SW 1271 (cell line): ENCODE measurements at places on chromosomes 5 and 9.
A peak's percentile ranks its signal among the peaks of the same experiment; 100 is the strongest.

GRCh38 chr9:137965177-137965795 lies 87.7 kb downstream of the CACNA1B start:
- no peak for DNase-seq

- peak; percentile 3 for DNase-seq
Observed at GRCh38 chr9:95264954-95265615, 52.4 kb downstream of the FANCC start.

- DNase-seq: no peak
Observed at GRCh38 chr9:20363233-20363632, 259.1 kb downstream of the MLLT3 start.

GRCh38 chr5:103487822-103488493 lies 74.6 kb downstream of the NUDT12 start:
- no peak for DNase-seq

GRCh38 chr9:87243602-87244001 lies 254.1 kb upstream of the DAPK1 start:
- DNase-seq: no peak

GRCh38 chr5:158174918-158175851 lies 316.2 kb upstream of the CLINT1 start:
- no peak for DNase-seq

DNA sequence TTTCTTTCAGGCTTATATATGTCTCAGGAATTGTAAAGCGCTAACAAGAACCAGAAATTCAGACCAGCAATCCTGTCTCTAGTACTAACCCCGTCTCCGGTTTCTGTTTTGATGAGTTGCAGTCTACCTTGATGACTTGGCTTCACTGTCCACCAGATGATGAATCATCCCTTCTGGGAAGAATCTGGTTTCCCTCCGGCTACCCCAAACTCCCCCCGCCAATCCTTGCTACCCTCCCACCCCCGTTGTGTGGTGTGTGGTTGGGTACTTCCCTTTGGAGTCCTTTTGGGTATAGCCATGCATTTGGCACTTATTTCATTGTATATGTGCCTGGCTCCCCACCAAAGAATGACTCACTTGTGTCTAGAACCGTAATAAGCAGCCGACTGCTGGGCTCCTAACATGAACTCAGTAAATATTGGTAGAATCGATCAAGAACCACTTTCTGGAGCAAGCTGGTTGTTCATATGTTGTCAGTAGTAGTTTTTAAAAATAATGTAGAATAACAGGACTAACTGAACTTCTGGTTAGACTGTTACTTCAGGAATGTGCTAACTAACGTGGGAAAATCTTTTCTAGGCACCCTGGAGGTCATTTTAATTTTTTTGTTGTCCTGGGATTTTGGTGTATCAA lies 8.3 kb upstream of the TGFBI start:
- DNase-seq: no peak

DNA sequence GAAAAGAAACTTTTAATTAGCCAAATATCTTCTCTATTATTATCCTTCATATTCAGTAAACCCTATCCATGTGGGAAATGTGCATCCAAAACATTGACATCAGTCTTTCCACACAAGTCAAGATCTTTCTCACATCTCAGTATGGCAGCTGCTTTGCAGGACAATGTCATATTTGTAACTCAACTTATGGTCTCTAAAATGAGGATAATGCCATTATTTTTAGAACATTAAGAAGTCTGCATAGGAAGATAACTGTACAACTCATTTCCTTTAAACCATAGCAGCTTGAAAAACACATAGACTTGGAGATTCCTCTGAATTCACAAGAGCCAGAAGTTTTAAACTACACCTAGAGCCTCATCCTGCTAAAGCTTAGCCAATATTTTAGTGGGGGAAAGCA lies 43.7 kb downstream of the MCTP1 start:
- no peak for DNase-seq

DNA sequence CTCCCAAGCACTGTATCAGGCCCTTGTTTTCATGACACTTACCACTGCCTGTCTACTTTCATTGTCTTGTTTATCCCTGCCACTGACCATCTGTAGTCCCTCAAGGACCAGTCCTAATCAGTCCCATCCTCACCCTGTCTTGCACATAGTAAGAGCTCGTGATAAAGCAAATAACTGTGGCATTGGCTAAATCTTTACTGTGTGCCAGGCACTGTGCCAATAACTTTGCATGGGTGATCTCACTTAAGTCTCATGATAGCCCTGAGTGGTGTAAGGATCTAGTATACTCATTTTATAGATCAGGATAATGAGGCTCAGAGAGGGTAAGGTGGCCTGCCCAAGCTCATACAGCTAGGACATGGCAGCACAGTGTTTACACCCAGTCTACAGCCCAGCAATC lies 5.6 kb downstream of the CDX1 start:
- DNase-seq: no peak

GRCh38 chr5:111892949-111893348 lies 136.0 kb upstream of the NREP start:
- no peak for DNase-seq

DNA sequence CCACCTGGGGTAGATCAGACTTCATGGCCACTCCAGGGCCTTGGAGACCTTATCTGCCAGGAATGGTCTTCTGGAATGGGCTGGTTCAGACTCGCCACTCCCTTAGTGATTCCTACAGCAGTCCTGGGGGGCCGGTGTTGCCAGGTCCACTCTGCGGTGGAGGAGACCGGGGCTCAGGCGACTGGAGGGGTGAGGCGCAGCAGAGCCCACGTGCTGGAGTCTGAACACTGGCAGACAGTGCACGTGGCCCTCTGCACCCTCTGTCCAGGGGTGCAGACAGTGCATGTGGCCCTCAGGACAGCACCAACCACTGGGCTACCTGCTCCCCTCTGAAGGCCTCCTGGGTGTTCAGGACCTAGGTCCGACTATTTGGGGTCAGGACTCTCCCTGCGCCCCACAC lies 94.8 kb upstream of the PHYKPL start:
- DNase-seq: no peak

DNA sequence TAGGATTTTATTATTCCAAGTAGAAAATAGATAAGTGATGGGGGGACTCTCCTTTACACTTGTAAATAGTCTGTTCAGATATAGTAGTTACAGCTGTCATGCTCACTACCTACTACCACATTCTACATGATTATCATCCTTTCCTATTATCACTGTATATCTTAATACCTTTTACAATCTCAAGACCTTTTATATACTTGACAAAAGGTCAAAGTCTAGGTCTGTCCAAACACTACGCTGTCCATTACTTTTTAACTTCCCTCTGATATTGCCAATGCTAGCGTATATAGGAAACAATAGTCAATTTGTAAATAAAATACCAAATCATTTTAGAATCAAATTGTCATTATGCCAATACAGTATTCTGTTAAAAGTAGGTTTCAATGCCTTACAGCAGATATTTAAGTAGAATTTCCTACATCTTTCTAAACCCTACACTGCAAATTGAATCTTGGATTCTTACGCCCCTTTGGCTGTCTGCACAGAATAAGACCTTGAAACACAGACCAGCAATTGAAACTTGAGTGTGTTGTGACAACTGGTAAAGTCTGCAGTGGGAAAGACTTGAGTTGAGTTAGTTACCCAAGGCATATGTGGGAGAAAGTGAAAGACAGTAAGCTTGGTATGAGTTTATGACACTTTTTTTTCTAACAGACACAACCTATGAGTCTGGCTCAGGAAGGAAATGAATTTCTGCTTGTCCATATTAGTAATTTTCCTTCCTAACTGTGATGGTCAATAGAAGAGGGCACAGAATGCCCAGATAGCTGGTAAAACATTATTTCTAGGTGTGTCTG lies 827.6 kb upstream of the ACO1 start:
- no peak for DNase-seq

DNA sequence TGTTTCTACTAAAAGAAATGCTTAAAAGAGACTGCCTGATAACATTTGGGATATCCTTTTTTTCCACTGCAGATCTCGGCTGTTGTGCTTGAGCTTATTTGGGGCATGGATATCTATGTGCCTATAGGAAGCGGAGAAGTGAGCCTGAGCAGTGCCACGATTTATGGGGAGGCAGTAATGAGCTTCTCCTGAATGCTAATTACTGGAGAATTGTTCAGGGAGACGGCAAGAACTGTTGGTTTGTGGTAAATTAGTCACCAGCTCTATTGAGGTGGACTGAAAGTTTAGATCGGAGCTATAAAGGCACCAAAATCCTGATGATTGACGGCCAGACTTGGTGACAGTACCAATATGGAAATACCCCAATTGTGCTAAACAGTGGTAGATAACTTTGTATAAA lies 186.5 kb downstream of the ARHGEF28 start:
- no peak for DNase-seq

DNA sequence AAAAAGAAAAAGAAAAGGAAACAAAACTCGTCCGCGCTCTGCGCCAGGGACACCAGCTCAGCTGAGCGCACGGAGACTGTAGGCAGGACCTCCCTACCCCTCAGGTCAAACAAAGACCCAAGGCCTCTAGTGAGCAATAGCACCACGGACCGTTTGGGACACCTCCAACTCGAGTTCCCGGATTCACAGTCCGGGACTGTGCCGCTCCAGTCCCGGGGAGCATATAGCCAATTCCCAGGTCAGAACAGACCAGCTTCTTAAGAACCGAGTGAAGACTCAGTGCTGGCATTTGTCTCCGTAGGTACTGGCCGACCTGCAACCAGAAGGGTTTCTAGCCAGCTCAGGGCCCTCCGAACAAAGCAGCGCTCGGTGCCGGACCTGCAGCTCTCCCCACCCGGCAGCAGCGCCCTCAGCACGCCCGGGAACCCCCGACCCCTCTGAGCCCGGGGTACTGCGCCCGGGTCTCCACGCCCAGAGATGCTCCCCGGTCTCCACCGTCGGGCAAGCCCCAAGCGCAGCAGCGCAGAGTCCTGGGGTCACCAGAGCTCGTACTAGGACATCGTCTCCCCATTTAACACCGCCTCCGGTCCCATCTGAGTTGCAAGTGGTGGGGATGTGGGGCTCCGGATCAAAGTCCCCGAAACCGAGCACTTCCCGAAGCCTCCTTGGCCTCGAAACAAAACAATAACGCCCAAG lies 591 bp downstream of the ABCA1 start:
- no peak for DNase-seq

DNA sequence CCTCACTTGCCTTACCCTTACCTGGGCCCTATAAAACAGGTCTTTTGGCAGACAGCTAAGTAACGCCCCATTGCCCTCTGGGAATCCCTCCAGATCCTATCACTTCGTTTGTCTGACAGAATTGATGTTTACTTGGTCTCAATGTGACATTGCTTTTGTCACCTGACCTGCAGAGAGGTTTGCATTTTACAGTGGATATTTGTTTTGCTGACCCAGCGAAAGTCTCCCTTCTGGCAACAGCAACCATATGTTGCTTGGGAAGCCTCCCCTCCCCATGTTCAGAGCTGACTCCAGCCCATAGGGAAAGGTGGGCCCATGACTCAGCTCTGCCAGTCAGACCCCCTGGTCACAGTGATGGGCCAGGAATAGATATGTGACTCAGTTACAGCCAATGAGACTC lies 54.0 kb upstream of the LARP1 start:
- no peak for DNase-seq

DNA sequence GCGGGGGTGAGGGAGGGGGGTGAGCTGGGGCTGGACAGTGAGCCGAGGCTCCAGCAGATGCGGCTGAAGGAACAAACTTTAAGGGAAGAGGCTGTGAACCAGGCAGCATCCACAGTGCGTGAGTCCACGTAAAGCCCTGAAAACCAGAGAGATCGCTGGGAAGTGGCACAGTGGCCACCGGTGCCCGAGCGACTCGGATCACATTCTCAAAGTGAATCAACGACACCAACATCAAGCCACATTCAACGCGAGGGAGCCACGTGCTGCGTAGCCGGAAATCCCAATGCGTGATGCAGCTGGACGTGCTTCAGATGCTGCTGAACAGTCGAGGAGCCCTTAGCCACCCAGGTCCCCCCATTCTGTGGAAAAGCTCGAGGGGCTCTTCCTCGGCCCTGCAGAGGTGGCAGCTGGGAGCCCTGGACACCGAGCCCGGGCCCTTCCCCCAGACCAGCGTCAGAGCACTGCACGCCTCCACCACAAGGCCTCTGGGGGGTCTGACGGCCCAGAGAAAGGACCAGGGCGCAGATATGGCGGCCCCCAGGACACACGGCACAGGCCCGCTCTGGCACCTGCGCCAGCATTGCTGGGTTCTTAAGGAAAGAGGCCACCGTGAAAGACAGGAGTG lies 53.7 kb upstream of the EXOC3 start:
- no peak for DNase-seq

DNA sequence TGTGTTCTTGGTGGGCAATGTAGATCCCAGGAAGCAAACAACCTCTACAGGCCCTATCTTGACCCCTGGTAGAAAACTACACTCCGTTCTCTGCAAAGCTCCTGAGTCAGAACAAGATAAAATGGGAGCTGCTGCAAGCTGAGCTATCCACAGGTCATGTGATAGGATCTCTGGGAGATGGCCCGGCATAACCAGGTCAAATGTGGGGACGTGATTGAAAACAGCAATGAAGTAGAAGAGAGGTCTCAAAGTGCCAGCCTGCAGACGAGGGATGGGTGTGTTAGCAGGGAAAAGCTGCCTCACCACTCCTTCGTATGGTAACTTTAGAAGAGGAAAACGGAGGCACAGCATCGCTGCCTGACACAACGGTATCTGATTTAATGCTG lies 25.0 kb downstream of the NRG2 start:
- no peak for DNase-seq

GRCh38 chr5:74865256-74865803 lies 857 bp downstream of the FAM169A start:
- no peak for DNase-seq

GRCh38 chr5:62134811-62135210 lies 171.2 kb upstream of the KIF2A start:
- DNase-seq: no peak

GRCh38 chr9:88706193-88707113 lies 171.5 kb downstream of the NXNL2 start:
- no peak for DNase-seq

DNA sequence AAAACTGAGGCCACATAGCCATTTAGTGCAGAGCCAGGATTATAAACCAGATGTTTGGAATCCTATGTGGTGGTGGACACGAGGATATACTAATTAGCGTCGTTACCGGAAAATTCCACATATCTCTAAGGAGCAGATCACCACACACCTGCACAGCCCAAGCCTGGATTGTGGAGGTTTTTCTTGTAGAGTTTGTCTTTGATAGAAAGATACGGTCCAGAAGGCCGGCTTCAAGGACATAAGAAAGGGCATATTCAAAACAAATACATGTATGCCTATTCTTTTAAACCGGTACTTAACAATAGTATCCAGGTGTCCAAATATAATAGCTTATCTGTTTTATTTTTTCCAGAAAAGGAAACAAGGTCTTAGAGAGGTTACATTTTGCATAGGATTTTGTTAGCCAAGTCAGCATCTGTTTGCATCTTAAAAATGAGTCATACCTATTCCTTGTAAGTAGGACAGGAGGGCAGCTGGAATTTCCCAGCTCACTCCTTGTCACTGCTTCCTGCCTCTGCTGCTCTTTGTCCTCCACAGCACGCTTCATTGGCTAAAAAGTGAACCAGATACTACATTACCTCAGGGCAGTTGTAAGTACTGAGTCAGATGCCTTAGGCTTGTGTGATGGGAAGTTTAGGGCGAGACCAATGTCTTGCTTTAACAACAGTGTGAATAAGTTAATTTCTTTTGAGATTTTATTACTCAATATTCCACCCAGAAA lies 3.6 kb downstream of the TMC1 start:
- DNase-seq: peak; percentile 83

- DNase-seq: no peak
Observed at GRCh38 chr9:80448996-80449395, 877.2 kb downstream of the TLE4 start.

- DNase-seq: no peak
Observed at GRCh38 chr5:82905986-82906385, 171.2 kb downstream of the TMEM167A start.

GRCh38 chr9:76143834-76144233 lies 250.4 kb downstream of the RFK start:
- no peak for DNase-seq
